Stimulated activated naive CD8-positive, alpha-beta T cell treated with anti-CD3 and anti-CD28 coated beads, Interleukin-15, Interleukin-2, amounts not matched to agents 100 U/mL and 50 U/mL, for 24 hours (primary cell): ENCODE measurements at places on chromosomes 4 and X.
A peak's percentile ranks its signal among the peaks of the same experiment; 100 is the strongest.

GRCh38 chr4:144666539-144667175 lies 20.7 kb downstream of the HHIP start:
- no peak for DNase-seq

DNA sequence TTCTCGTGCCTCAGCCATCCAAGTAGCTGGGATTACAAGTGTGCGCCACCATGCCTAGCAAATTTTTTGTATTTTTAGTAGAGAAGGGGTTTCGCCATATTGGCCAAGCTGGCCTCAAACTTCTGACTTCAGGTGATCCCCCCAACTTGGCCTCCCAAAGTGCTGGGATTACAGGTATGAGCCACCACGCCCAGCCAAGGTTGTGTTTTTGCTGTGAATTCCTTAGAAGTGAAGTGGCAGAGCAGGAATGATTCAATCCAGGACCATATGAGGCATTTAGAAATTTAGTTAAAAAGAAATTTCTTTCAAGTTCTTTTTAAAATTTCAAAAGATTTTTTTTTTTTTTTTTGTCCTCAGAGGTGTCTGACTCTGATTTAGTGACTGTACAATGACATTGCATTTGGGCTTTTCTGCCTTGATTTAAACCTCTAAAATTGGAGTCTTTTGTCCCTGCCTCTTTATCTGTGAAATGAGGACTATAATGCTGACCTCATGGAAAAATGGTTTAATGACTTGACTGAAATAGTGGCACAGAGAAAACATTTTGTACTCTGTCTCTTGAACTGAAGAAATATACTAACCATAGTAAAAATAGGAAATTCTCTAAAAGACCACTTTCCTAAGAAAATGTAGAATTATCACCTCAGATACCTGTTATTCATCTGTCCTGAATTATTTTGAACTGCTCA lies 59.9 kb downstream of the CXCL13 start:
- DNase-seq = no peak

GRCh38 chr4:3708103-3708510 lies 58.1 kb upstream of the ADRA2C start:
- no peak for DNase-seq

DNA sequence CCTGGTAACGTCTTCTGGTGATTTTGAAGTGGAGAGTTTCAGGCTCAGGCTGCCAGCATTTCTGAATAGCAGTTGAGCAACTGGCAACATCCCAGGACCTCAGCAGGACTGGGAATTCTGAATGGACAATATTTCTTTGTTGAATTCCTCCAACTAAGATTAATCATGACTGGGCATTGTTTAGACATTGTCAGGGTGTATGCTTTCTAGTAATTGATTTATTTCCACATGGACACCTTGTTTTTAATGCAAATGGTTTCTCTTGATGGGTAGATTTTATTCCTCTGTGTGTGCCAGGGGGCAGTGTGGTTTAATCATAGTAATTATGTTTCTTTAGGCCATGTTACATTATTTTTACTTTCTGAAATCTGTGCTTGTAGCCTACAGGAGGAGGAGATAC lies 1004.7 kb upstream of the LCORL start:
- no peak for DNase-seq

DNA sequence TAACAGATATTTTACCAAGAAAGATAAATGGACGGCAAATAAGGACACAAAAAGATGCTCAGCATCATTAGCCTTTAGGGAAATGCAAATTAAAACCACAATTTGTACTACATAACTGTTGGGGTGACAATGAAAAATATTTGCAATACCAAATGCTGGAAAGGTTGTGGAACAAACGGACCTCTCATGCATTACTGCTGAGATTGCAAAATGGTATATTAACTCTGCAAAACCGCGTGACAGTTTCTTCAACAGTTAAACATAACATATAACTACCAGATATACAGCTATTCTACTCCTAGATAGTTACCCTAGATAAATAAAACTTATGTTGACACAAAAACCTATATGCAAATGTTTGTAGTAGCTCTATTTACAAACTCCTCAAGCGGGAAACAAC lies 6.3 kb upstream of the OTC start:
- DNase-seq = no peak

- DNase-seq = no peak
Observed at GRCh38 chr4:115688961-115689360, 575.5 kb upstream of the NDST4 start.

DNA sequence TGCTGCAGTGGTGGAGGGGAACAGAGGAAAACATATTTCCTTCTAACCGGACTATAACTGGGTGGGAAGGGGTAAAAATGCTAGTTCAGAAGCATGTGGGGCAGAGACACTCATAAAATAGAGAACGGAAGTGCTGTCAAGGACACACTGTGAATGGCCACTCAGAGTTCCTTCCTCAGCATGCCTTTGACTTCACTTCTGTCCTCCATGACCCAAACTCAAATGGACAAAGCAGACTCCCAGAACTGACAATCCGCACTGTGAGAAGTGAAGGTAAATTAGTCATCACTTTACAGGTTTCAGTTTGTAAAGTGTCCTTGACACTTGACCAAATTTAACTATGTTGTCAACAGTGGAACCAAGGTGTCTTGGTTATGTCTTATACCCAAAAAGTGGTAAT lies 30.2 kb upstream of the ELF2 start:
- no peak for DNase-seq

GRCh38 chr4:124435274-124435950 lies 277.1 kb downstream of the ANKRD50 start:
- no peak for DNase-seq

- no peak for DNase-seq
Observed at GRCh38 chrX:103776546-103776945, at the start of gene PLP1. PLP1 (plus strand) TSS chrX:103776840; CDS start chrX:103776996, 156 bp downstream.

DNA sequence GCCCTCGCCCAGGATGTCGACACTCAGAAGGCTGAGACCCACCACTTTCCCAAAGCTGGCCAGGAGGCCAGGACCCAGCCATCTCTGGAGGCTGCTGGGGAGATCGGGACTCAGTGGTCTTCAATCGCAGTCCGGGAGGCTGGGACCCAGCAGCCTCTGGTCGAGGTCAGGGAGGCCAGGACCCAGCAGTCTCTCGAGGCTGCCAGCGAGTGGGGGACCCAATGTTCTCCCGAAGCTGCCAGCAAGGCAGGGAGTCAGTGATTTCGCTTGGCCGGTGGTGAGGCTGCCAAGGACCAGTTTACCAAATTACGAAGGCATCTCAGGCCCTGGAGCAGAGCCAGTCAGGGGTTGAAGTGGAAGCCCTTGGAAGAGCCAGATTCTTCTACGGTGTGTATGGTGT lies 181.6 kb downstream of the NAF1 start:
- DNase-seq = no peak

DNA sequence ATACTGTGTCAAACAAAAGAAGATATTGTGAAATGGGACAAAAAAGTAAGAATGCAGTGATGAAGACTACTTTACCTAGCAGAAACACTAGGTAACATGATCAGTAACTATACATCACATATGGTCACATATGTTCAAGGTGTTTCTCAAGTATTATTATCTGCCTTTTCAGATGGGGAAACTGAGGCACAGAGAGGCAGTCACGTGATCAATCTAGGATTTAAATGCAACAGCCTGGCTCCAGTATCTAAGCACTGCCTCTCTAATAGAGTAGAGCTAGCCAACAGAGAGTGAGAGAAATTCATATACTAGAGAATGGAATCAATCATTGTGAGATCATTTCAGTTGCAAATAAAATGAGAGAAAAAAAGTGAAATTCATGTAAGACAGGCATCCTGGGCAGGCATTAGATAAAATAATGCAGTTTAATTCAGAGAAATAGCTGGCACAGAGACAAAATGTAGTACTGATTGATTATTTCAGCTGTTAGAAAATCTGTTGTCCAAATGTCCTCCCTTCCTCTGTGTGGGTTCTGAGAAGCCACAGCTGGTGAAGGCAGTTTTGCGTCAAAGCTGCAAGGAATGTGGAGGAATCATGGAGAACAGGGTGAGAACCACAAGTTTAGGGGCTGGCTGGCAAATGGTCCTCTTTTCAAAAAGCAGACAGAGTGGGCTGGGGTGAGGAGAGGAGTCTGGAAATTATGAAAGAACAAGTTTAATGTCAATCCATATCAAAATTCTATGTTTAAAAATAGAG lies 26.0 kb downstream of the SMIM43 start:
- DNase-seq = no peak

DNA sequence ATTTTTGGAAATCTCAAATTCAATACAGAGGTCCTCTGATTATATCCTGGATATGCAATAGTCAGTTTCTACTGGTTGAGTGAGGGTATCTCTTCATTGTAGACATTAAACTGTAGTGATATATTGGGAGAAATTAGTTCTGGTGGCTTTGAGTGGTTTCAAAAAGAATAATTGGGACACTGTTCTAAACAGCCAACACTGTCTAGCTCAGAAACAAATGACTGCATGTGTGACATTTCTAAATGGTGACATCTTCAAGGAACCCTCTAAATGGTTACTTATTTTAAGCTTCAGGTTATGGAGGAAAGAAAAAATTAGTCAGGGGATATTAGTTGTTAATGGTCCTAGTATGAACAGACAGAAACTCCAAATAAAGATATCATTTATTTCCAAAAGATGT lies 186.2 kb downstream of the LARP7 start:
- no peak for DNase-seq

DNA sequence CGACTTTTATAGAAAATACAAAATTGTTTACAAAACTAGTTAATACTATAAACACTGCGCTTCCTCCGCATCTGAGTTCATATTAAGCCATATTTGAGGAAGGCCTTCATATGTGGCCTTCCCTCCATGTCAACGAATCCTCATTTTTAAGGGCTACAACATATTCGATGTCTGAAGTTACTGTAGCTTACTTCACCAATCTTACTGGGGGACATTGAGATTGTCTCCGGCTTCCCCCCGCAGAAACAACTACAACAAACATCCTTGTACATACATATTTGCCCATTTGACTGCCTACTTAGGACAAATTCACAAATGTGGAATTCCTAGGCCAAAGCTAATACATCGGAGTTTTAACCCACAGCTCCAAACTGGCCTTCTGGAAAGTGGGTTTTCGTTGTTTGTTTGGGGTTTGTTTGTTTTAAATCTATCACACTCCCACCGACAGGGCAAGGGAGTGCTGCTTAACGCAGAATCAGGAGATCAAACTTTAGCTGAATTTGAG lies 581 bp upstream of the FAM114A1 start:
- no peak for DNase-seq

GRCh38 chr4:1112174-1112820 lies 1.1 kb downstream of the RNF212 start:
- DNase-seq = no peak

DNA sequence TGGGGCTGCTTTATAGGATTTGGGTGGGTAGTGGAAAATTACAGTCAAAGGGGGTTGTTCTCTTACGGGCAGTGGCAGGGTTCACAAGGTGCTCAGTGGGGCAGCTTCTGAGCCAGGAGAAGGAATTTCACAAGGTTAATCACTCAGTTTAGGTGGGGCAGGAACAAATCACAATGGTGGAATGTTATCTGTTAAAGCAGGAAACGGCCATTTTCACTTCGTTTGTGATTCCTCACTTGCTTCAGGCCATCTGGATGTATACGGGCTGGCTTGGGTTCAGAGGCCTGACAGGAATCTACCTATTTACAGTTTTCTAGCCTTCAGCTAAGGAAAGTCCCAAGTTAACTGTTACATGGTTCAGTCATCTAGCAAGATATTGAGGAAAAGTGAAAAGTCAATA lies 1003.5 kb downstream of the STPG2 start:
- DNase-seq = no peak

- no peak for DNase-seq
Observed at GRCh38 chr4:8792491-8792890, 79.1 kb downstream of the HMX1 start.

DNA sequence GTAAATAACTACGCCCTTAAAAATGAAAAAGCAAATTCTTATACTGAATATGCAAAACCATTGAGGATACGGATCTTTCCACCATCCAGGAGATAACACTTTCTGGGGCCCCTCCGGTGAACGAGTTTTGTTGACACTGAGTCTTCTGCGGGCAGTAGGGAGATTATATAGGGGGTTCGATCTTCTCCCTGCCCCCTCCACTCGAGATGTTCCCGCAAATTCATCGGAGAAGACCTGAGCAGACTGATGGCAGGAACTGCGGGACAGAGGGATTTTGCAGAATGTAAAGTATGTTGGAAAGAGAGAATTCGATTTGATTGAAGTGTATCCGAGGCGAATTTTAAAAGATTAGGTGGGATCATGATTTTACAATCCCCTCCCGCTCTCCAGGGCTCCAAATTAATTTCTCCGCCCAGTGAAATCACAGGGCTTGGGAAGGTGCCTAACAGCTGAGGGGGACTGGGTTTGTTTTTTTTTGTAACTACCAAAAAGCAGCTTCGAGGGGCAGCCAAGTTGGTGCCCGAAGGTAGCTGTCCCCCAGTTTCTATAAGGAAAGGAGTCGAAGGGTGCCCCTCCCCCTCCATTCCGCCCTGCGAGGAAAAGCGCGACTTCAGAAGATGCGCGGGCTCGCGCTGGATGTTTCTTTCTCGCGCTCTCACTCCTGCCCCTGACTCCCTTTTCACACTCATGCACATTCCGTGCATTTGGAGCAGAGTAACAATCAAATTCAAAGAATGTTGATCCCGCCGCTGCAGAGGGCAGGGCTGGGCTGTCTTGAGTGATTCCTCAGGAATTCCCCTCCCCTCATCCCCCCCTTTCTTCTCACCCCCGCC lies 1.2 kb downstream of the TMEM255A start:
- DNase-seq = peak; percentile 10

GRCh38 chrX:50988649-50989048 lies 78.1 kb downstream of the BMP15 start:
- peak; percentile 6 for DNase-seq

- no peak for DNase-seq
Observed at GRCh38 chr4:132124624-132124974, 1024.5 kb upstream of the PCDH10 start.

- DNase-seq = no peak
Observed at GRCh38 chrX:39929379-39930025, 168.3 kb downstream of the BCOR start.

DNA sequence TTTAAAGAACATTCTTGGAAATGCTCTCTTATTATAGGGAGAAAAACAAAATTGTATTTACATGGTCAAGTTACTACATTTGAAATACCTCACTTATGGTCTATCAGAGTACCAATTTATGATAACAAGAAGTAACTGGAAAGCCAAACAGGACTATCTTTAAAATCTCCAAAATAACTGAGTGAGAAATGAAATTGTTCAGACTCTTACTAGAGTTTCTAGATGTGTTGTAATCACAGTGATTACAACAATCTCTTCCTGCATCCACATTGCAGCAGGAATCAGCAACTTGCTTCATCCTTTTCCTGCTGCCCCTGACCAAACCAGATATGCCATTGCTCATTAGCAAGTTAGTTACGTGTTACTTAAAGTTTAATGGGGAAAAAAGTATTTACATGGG lies 245.2 kb upstream of the SMIM31 start:
- DNase-seq = no peak
